ENCODE measurements at places on chromosomes 16 and 17. TPM values are rescaled to one million over a fixed set of nuclear protein-coding genes. Genes with fewer than 3 reads are reported as not detected.

The RUNDC3A gene
- 6.5 TPM for total RNA-seq

The CA4 gene
- 5.4 TPM for total RNA-seq

The OR4D1 gene
- 0.17 TPM for total RNA-seq

The NOD2 gene
- 0.34 TPM for total RNA-seq

The ZNF385C gene
- 3.7 TPM for total RNA-seq

The CEP20 gene
- total RNA-seq = 35.7 TPM

The ENPP7 gene
- total RNA-seq = 0.11 TPM

GRCh38 chr16:47342055-47342454 is 118.8 kb downstream of the ITFG1 start:
- no peak for DNase-seq

GRCh38 chr17:29614349-29615047 is 8.2 kb downstream of the CORO6 start:
- DNase-seq = no peak

DNA sequence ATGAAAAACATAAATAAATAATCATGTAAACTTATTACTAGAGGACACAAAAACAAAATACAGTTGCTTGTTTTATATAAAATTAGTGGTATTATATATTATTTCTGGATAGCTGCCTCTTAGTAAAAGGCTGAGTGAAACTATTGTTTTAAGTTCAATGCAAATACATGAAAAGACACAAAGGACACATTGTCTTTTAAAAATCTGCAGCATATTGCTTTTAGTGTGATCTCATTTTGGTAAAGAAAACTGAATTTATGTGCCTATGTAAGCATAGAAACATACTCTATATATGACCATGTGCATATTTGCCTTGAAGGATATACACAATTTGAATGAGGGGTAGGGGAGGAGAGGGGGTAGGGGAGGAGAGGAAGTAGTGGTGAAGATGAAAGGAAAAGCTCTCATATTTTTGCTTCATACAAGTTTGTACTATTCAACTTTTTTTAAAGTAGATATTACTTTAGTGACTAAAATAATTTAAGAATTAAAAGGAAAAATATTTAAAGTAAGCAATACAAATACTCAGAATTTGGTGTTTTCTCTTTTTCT is 5.8 kb downstream of the ABCA10 start:
- DNase-seq = no peak

GRCh38 chr16:46736695-46737094 is 11.4 kb downstream of the MYLK3 start:
- no peak for DNase-seq

DNA sequence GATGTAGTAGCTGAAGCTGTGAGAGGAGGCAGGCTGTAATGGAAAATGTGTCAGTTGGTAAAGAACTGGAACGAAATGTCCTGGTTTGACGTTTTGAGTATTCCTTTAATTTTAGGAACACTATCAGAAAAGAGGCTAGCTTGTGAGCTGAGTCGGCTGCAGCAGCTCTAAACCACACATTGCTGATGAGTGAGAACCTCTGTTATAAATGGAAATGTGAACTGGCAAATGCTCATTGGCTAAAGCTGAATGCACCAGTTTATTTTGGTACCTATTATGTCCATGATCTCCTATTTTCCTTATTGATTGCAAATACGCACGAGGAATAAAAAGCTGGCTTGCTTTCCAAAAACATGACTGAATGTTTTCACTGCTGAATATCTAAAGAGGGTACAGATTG is 11.0 kb upstream of the WIPI1 start:
- DNase-seq = no peak

DNA sequence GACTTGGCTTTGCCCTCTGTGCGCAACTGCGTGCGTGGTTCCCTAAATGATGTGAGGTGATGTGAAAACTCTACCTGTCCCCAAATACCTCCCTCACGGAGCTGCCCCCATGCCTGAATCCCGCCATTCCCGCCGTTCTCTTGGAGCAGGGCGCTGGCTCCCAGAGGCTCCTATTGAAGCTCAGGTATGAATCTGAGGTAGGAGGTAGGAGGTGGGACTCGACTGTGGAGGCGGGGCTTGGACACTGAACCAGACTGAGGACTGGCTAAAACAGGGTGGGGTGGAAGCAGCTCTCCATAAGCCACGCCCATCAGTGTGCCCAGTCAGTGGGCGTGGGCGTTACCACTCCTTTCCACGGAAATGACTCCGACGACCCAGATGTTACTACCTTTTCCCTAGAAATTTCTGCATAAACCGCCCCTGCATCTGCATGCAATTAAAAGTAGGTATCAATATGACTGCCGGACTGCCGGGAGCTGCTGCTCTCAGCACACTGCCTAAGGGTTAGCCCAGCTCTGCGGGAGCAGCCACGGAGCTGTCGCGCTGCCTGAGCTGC is 41.0 kb downstream of the FOXL1 start:
- DNase-seq = peak; percentile 54

DNA sequence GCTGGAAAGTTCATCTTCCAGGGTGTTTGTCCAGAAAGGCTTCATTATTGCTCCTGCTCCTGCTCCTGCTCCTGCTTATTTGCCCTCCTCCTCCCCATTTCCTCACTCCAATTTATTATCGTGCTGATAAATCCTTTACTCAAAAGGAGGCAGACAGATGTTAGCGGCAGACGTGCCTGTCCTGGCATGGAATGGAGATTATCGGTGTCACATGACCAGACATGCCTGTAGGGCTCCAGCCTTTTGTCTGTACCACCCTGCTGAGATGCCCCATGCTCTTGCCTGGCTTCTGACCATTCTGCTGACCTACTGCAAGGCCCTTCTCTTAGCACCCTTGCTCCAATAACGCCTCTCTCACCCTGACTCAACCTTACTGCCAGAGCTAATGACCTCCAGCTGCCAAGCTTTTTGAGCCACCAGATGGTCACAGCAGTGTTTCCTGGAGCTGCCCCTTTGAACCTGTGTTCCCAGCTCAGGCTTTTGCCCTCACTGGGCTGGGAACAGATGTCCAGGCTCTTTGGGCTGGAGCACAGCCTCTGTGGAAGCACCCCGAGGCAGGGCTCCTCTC is 12.8 kb downstream of the DNAH9 start:
- no peak for DNase-seq

DNA sequence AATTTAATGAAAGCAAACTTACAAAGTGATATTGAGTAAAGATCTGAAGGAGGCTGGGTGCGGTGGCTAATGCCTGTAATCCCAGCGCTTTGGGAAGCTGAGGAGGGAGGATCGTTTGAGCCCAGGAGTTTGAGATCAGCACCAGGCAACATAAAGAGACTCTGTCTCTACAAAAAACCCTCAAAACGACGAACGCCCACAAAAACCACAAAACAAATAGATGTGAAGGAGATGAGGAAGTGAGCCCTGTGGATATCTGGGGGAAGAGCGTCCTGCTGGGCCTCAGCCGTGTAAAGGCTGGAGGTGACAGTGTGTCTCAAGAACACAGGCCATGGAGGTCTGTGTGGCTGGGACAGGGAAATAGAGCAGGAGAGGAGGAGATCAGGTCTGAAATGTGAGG is 68.8 kb downstream of the ITFG1 start:
- no peak for DNase-seq

- no peak for DNase-seq
Observed at GRCh38 chr16:65663774-65664173, 541.9 kb upstream of the CDH11 start.

GRCh38 chr17:81542431-81543338 is 9.5 kb downstream of the FAAP100 start:
- DNase-seq = no peak

DNA sequence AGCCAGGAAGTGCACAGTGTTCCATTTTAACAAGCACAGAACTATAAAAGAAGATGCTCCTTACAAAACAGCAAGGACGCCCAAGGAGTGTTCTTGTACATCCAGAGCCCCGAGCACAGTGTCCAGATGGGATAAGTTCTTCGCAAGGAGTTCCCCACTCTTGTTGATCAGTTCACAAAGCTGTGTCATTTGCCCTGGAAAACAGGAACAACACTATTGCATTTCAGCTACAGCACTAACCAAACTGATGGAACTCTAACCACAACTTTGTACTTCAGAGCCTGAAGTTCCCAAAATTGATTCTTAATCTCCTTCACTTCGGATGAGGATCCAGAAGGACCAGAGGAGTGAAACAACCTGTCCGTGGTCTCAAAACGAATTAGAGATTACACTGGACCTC is 5.1 kb downstream of the COPS3 start:
- DNase-seq = no peak

DNA sequence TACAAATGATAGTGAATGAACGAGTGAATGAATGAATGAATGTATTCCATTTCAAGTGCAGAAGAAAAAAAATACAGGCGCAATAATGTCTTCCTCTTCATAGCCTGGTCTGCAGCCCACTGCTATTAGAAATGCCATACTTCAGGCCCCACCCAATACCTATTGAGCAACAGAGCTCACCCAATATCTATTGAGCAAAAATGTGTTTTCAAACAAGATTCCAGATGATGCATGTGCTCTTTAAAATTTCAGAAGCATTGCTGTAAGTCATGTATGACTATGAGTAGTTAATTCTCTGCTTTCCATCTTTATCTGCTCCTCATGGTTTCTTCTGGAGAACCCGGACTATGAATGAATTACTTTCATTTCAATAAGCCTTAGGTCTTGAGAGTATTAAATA is 308.2 kb downstream of the XYLT1 start:
- no peak for DNase-seq

- no peak for DNase-seq
Observed at GRCh38 chr16:1171001-1171400, 18.1 kb downstream of the CACNA1H start.

GRCh38 chr17:72411124-72411563 is 290.3 kb downstream of the SOX9 start:
- DNase-seq = no peak

DNA sequence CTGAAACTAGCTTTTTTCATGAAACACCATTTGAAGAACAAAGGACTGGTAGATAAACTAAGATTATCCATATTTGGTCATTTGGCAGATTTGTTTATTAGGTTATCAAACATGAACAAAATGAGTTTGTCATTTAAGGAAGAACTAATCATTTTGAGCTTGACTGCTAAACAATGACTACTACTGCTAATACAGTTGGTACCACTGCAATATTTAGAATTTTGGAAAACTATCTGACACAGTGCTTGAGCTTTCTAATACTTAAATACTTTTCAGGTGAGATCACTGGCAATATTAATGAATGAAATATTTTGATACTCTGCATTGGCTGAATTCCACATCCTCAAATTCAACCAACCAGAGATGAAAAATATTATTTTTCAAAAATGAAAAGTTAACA is 47.2 kb downstream of the MED13 start:
- no peak for DNase-seq

DNA sequence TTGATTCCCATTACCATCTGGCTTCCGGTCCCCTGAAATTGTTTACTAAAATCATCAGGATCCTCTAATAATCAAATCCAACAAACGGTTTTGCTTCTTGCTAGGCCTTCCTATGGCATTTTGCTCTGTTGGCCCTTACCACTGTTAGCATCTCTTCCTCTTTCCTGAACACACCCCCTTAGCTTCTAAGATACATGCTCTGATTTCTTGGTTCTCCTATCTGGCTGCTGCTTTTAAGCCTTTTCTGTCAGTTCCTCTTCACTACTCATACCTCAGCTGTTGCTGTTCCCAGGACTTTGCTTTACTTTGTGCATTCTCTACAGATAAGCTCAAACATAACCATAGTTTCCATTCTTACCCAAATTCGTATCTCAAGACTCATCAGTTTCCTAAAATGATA is 11.4 kb downstream of the CAPNS2 start:
- no peak for DNase-seq

GRCh38 chr17:35895636-35896587 is 15.8 kb upstream of the CCL5 start:
- DNase-seq = no peak

DNA sequence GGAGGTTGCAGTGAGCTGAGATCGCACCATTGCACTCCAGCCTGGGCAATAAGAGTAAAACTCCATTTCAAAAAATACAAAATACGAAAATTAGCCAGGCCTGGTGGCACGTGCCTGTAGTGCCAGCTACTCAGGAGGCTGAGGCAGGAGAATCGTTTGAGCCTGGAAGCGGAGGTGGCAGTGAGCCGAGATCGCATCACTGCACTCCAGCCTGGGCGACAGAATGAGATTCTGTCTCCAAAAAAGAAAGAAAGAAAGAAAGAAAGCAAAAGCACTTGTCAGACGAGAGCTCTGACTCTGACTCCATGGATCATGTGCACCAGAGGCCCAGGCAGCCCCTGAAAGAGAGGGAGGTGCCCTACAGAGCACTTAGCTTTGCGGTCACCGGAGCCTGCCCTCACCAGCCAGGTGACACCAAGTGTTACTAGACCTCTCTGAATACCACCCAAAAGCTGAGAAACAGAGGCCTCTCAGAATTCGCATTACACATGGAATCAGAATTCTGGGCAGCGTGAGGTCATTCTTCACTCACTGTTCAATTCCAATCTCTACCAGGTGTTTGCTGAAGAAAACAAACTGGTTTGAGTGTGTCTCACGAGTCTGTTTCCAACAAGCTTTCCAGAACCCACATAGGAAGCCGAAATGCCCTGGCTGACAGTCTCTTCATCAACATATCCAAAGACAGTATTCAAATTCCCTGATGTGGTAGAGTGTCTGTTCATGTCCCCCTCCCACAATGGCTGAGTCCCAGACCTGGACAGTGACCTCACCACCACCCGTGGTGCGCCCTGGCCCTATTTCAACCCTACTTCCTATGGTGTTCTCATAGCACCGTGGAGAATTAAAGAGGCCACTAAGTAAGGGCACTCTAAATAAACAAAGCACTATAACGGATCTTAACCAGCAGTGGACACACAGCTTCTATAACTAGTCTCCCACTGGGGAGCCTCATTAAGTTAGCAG is 1.5 kb downstream of the FLCN start:
- no peak for DNase-seq

DNA sequence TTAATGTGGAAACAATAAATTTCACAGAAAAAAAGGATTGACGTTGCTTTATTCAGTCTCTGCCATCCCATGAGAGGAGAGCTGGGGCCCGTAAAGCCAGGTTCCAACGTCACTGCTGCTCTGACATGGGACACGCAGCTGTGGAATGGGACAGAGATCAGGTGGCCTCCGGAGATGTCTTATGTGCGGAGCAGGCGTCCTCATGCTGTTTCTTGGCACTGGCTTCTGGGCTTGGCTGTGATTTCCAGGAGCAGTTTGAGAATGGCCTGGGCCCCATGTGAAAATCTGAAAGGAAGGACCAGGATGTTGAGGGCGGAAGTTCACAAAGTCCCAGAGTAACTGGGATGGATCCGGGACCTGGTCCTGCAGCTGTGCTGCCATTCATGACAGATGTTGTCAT is 32.4 kb downstream of the NDEL1 start:
- no peak for DNase-seq
